Keratinocyte (primary cell): ENCODE measurements at places on chromosomes 16 and 17. TPM values are rescaled to one million over a fixed set of nuclear protein-coding genes. Genes with fewer than 3 reads are reported as not detected.
A peak's percentile ranks its signal among the peaks of the same experiment; 100 is the strongest.

GRCh38 chr16:10988879-10989278 lies 44.5 kb downstream of the CLEC16A start:
- peaks cover 3% of the 10 kb centered on the region for H3K36me3 ChIP-seq
- H3K27me3 ChIP-seq: no peaks in the 10 kb centered on the region
- peaks cover 30% of the 10 kb centered on the region for H3K4me1 ChIP-seq
- DNase-seq: no peak

CD300E gene
- not detected in 3 replicates for polyA plus RNA-seq

- no peak overlapping the region for H3K4me3 ChIP-seq
- no peaks in the 10 kb centered on the region for H3K27me3 ChIP-seq
- DNase-seq: peak; percentile 38
- peaks cover 50% of the 10 kb centered on the region for H3K4me1 ChIP-seq
These were observed 60.5 kb downstream of the CREBBP start for GRCh38 chr16:3819746-3820724.

SOST gene
- polyA plus RNA-seq: 0.02 to 0.04 TPM in 2 of 3 replicates, not detected in the other

- H3K27ac ChIP-seq: peak overlapping the region; percentile 92
- H3K4me1 ChIP-seq: peaks cover 32% of the 10 kb centered on the region
- DNase-seq: no peak
- H3K36me3 ChIP-seq: peaks cover 17% of the 10 kb centered on the region
- no peaks in the 10 kb centered on the region for H3K27me3 ChIP-seq
These were observed 669 bp downstream of the MIEF2 start for GRCh38 chr17:18261146-18261515.

CCL3 gene
- polyA plus RNA-seq: 0.48 TPM in 1 of 3 replicates, not detected in the others

- peak overlapping the region; percentile 2 for H3K27ac ChIP-seq
- H3K36me3 ChIP-seq: peaks cover 4% of the 10 kb centered on the region
- H3K27me3 ChIP-seq: no peaks in the 10 kb centered on the region
- peaks cover 21% of the 10 kb centered on the region for H3K4me1 ChIP-seq
These were observed 1.7 kb downstream of the TUBG2 start for GRCh38 chr17:42660692-42661345.

GRCh38 chr17:66469088-66469442 lies 166.7 kb downstream of the PRKCA start:
- no peaks in the 10 kb centered on the region for H3K27me3 ChIP-seq
- H3K36me3 ChIP-seq: no peaks in the 10 kb centered on the region
- DNase-seq: no peak
- peak overlapping the region; percentile 79 for H3K27ac ChIP-seq
- peaks cover 46% of the 10 kb centered on the region for H3K4me1 ChIP-seq
- no peak overlapping the region for H3K4me3 ChIP-seq

DNA sequence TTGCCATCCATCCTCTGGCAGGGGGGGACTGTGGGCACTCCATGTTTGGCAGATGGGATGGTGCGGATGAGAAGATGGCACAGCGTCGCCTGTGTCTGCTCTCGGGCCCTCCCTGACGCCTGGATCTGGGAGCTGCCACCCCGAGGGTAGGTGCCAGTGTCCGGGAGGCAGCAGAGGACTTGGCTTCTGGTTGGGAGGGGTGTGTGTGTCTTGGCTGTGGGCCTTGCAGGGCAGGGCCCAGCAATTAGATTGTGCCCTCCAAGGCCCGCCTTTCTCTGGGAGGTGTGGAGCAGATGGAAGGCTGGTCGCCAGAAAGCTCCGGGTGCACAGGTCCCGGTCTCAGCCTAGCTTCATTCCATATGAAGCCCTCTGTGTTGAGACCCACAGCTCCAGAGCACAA lies 1.4 kb downstream of the RAP1GAP2 start:
- H3K27me3 ChIP-seq: peaks cover 38% of the 10 kb centered on the region
- no peak overlapping the region for H3K27ac ChIP-seq
- no peak for DNase-seq
- no peaks in the 10 kb centered on the region for H3K36me3 ChIP-seq
- H3K4me1 ChIP-seq: no peaks in the 10 kb centered on the region

DNA sequence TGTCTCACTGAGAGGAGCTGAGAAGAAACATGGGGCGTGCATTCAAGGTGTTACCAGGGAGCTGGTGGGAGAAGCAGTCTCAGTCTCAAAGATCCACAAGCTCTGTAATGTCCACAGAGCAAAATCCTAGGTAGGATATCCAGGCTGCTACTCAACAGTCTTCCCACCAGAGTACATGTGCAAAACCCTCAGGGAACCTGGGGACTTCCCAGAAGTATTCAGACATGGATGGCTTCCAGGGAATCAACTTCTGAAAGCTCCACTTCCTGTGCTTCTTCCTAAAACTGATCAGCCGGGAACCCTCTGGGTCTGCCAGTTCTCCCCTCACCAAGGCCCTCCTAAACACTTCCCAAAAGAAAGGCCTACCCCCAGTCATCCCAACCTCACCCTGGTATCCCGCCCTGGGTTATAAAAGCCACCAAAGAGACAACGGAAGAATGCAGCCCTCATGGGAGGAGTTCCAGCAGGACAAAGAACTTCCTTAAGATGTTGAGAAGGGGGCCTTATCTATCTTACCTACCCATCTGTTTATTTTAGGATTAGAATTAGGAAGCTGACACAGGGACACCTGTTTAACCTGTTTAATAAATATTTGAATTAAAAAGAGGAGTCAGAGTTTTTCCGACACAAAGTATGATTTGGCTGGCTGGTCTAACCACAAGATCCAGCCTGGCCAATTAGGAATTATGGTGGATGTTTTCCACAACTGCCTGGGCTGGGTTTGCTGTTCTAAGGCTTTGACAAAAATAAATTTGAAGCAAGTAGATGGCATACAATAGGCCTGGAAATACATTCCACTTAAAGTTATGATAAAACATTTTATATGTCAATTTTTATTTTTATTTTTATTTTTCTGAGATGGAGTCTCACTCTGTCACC lies 37.0 kb downstream of the CUEDC1 start:
- no peak overlapping the region for H3K4me3 ChIP-seq
- H3K4me1 ChIP-seq: peaks cover 12% of the 10 kb centered on the region
- DNase-seq: no peak
- no peaks in the 10 kb centered on the region for H3K27me3 ChIP-seq

DNA sequence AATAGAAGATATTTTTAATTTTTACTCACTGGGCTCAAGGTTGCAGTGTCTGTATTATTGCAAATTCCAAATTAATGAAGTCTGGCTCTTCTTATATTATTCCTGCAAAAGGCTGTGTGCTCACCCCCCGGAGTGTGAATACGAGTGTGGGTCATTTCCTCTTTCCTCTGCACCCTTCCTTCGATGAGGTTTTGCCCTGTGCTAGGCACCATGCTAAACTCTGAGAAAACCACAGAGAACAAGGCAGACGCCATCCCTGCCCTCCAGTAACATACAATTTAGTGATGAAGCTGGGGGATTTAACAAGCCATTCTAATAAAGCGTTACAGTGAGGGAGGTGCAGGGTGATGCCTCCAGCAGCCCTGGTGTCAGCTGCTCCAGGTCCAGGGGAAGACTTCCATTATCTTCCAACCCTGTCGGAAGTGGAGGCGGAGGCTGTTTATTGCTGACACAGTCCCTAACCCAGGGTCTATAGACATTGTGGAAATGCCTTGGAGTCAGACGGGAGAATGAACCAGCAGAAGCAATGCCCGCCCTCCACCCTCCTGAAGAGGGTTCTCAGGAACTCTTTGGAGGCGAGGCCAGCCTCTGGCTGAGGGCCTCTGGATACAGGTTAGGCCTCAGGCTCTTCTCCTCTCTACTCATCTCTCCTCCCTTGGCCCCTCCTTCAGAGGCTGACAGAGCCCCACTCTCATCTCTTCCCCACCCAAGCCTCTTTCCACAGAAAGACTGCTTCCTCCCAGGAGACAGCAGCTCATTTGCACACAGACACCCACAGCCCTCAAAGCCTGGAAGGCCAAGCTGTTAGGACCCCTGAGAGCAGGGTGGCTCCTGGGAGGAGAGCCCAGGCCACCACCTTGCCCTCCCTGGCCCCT lies 2.0 kb upstream of the ACE start:
- H3K27ac ChIP-seq: no peak overlapping the region
- H3K27me3 ChIP-seq: peaks cover 33% of the 10 kb centered on the region
- H3K4me1 ChIP-seq: peaks cover 14% of the 10 kb centered on the region
- no peaks in the 10 kb centered on the region for H3K36me3 ChIP-seq
- DNase-seq: no peak

- no peak for DNase-seq
- H3K4me3 ChIP-seq: no peak overlapping the region
- H3K27ac ChIP-seq: no peak overlapping the region
- peaks cover 46% of the 10 kb centered on the region for H3K4me1 ChIP-seq
- H3K27me3 ChIP-seq: no peaks in the 10 kb centered on the region
- no peaks in the 10 kb centered on the region for H3K36me3 ChIP-seq
These were observed 51.1 kb downstream of the SRCIN1 start for GRCh38 chr17:38554430-38555350.

DNA sequence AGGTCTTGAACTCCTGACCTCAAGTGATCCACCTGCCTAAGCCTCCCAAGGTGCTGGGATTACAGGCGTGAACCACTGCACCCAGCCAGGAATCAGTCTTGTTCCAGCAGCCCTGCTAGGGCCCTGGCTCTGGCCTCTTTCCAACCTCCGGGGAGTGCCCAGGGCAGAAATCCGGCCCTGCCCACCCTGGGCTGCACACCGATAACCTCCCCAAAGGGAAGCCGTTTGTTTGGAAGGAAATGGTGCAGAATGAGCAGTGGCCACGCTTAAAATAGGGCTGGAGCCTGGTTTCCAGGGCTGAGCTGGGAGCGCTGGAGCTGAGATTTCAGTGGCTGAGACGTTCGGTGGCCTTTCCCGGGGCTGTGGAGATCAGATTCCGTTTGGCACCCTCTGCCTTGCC lies 17.8 kb upstream of the EMP2 start:
- no peaks in the 10 kb centered on the region for H3K36me3 ChIP-seq
- no peak overlapping the region for H3K27ac ChIP-seq
- no peak for DNase-seq
- H3K4me1 ChIP-seq: peaks cover 20% of the 10 kb centered on the region
- no peak overlapping the region for H3K4me3 ChIP-seq
